ENCODE measurements at places on chromosomes 16 and 17.

DNA sequence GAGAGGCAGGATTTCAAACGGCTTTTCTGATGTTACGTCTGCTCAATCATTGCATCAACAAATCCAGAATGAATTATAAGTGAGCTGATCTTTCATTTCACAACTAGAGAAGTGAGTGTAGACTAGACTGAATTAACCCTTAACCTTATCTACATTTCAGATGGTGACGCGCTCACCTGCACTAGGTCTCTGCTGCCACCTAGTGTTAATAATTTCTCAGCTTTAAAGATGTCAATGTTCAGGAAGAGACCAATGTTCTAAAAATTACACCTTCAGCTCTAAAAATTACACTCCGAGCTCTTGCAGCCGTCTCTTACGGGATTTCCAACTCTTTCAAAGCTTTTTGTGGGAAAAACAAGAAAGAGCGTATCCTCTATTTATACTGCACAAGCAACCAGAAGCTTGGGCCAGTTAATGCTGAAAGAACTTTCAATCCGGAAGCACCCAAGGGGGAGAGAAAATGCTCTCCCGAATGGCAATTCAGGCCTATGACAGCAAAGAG, 88.2 kb upstream of the FA2H start:
- no peak for DNase-seq

DNA sequence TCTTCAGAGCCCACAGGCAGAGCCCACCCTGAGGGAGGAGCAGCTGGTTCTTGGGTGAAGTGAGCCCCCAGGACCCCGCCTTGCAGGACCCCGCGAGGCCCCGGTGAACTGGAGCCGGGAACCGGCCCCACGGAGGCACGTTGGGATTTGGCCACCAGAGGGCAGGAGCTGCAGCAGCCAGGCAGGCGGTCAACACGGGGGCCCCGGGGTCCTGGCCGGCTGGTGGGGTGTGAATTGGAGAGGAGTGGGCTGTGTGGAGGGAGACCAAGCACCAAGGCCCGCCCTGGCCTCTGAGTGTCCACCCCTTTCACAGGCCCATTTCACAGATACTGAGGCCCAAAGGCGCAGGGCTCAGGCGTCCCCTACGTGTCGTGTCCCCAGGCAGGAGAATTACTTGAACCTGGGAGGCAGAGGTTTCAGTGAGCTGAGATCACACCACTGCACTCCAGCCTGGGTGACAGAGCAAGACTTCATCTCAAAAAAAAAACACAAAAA, 2.2 kb downstream of the DPEP1 start:
- DNase-seq: no peak

DNA sequence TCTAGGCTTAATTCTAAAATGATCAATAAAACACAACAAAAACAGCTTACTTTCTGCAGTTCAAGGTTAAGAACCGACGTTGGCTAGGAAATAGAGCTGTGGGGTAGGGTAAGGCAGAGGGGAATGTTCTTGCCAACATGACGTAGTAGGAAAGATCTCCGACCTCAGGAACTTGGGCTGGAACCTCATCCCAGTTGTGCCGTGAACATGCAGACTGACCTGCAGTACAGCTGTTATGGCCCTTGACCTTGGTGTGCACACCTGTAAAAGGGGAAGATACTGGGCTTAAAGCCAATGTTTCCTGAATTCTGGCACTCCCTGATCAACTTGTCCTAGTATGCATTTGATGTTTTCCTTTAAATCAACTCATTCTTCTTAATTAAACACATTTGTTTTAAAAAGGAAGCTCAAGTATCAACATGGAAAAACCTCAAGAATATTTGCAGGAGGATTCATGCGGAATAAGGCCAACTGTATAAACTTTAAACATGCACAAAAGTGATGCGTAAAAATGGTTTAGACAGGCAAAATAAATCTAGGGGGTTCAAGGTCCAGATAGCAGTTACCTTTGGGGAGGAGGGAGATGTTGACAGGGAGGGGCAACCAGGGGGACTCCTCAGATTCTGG, 14.2 kb upstream of the SLC6A2 start:
- DNase-seq: no peak

- no peak for DNase-seq
These were observed 116.8 kb downstream of the HIC1 start for GRCh38 chr17:2171702-2172076.

GRCh38 chr17:77312061-77312701, 171.4 kb downstream of the SEC14L1 start:
- no peak for DNase-seq

Data from activated T-helper 1 cell treated with Interleukin-2 at 50 U/mL for 16 hours (primary cell).